ENCODE measurements at places on chromosomes 11 and 22.

GRCh38 chr11:17161515-17161914 is 46.3 kb downstream of the PIK3C2A start:
- no peak for DNase-seq

DNA sequence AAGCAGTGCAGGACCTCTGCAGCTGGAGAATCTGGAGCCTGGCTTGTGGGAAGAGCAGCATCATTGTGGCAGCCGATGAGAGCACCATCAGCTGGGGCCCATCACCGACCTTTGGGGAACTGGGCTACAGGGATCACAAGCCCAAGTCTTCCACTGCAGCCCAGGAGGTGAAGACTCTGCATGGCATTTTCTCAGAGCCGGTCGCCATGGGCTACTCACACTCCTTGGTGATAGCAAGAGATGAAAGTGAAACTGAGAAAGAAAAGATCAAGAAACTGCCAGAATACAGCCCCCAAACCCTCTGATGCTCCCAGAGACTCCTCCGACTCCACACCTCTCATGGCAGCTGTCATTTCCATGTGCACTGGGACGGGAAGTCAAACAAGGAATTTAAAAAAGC is 35.6 kb downstream of the ASRGL1 start:
- DNase-seq: no peak

- DNase-seq: no peak
Measured at GRCh38 chr11:104332110-104332509, 168.2 kb upstream of the PDGFD start.

DNA sequence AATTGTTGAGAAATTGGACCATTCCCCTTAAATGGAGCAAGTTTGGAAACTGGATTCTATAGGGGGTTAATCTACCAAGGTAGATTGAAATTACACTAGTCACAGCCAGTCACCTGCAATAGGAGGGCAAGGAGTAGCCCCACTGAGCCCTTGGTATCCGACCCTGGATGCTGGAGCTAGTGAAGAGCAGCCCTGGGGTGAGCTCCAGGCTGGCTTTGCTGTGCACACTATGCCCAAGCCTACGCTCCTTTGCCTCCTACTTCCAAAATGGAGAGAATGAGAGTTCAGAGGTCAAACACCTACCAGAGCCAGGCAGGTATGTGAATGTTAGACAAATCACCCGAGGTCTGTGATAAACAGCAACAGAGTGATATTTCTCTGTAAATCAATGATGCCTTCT is 23.7 kb downstream of the SNU13 start:
- no peak for DNase-seq

DNA sequence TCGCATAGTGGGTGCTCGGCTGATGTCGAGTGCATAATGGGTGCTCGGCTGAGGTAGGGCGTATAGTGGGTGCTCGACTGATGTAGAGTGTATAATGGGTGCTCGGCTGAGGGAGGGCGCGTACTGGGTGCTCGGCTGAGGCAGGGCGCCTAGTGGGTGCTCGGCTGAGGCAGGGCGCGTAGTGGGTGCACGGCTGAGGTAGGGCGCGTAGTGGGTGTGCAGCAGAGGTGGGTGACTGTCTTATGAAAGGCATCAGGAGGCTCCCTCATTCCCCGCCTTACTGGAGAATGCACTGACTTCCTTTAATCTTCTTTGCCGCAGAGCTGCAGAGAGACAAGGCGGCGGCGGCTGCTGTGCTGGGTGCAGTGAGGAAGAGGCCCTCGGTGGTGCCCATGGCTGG is 33.8 kb downstream of the ARHGAP8 start:
- DNase-seq: no peak

GRCh38 chr11:77724636-77725035 is 87.0 kb upstream of the CLNS1A start:
- no peak for DNase-seq

GRCh38 chr11:58493676-58494075 is 14.2 kb downstream of the OR5B21 start:
- DNase-seq: peak; percentile 16

- DNase-seq: no peak
Measured at GRCh38 chr11:79189601-79190000, 251.2 kb downstream of the TENM4 start.

GRCh38 chr11:62340269-62340901 is 3.1 kb downstream of the ASRGL1 start:
- peak; percentile 15 for DNase-seq

GRCh38 chr11:86251345-86251744 is 6.8 kb downstream of the EED start:
- DNase-seq: no peak

GRCh38 chr22:37546437-37547250 is 13.6 kb upstream of the CDC42EP1 start:
- DNase-seq: peak; percentile 78

- no peak for DNase-seq
Measured at GRCh38 chr11:72405009-72405408, 29.3 kb downstream of the CLPB start.

GRCh38 chr11:134599299-134599771 is 187.3 kb upstream of the B3GAT1 start:
- DNase-seq: no peak

GRCh38 chr11:1750840-1751530 is 590 bp upstream of the IFITM10 start:
- DNase-seq: no peak

DNA sequence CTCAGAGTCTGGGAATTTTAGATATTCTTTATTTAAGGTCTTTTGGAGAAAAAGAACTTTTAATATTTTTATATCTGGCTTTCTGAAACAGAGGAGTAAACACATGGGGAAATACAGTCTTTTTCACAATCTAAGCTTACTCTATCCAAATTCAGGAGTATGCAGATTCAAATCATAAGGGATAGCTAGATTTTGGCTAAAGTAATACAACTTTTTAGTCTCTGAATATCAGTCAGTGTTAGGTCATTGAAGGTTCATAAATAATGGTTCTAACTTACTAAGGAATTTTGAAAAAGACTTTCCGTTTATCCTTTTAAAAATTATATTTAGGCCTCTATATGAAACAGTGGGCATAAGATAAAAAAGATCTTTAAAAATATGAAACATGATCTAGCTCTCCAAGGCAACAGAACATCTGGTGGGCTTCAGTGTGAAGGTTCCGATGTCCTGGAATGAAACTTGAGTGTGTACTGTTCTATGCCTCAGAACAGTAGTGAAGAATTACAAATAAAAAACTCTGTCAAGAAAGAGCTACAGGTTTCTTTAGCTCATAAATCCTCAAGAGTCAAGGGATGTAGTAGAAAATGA is 165.2 kb upstream of the PDGFD start:
- DNase-seq: no peak

DNA sequence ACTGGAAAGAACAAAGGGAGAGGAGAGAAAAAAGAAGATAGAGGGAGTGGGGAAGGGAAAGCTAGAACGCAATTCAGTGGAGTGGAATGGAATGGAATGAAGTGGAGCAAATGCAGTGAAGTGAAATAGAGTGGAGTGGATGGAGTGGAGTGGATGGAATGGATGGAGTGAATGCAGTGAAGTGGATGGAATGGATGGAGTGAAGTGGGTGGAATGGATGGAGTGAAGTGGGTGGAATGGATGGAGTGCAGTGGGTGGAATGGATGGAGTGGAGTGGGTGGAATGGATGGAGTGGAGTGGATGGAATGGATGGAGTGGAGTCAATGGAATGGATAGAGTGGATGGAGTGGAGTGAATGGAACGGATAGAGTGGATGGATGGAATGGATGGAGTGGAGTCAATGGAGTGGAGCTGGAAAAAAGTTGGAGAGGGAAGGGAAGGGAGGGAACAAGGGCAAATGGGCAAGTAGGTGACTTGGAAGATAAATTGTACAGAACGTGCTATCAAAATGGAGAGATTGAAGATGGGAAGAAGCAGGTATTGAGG is 13.9 kb downstream of the IFITM10 start:
- no peak for DNase-seq

DNA sequence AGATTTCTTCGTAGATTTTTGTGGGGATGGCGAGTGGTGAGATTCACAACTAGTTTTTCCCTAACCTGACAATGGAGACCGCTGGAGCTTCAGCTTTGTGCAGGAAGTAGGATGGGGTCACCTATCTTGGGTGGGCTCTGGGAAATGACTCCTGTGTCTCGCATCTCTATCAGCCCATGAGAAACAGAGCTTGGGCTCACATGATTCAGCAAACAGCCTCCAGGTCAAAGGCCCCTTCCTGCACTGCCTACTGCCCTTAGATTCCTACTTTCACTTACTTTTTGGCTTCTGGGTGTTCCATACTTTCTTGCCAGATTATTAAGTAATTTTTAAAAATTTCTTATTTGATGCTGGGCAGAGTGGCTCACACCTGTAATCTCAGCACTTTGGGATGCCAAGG is 26.3 kb downstream of the C11orf96 start:
- DNase-seq: no peak

DNA sequence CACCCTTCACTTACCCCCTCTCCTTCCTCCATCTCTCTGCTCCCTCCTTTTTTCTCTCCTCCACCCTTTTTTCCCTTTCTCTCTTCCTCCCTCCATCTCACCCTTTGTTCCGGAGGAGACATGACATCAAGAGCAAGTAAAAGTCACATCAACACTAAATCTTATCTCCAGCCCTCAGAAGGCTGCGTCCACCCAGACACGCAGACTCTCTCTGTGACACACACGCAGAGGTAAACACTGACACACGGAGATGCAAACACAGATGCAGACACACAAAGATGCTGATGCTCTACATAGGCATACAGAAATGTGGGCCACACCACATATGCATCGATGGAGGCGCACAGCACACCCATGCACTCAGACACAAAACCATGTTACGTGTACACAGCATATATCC is 27.0 kb downstream of the NRXN2 start:
- DNase-seq: no peak

GRCh38 chr11:124639186-124639585 is 16.5 kb downstream of the TBRG1 start:
- no peak for DNase-seq

DNA sequence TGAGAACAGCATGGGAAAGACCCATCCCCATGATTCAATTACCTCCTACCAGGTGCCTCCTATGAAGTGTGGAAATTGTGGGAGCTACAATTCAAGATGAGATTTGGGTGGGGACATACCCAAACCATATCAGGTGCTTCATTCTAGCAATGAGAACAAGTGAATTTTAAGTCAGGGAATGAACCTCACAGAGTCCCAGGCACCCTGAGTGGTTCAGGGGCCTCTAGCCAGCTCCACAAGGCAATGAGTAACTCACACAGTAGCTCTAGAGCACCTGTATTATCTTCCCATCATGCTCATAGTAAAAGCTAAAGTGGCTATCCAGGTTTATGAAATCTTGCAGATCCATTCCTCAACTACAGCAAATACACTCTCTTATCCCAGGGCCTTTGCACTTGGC is 13.1 kb upstream of the ACCSL start:
- DNase-seq: no peak

GRCh38 chr22:43185860-43186261 is 1.1 kb downstream of the TTLL12 start:
- DNase-seq: peak; percentile 66

- no peak for DNase-seq
Measured at GRCh38 chr22:50222508-50222907, 21.7 kb downstream of the SELENOO start.

GRCh38 chr11:116729501-116730240 is 43.1 kb downstream of the BUD13 start:
- no peak for DNase-seq

GRCh38 chr22:46156031-46156430 is 5.7 kb downstream of the PPARA start:
- DNase-seq: no peak

DNA sequence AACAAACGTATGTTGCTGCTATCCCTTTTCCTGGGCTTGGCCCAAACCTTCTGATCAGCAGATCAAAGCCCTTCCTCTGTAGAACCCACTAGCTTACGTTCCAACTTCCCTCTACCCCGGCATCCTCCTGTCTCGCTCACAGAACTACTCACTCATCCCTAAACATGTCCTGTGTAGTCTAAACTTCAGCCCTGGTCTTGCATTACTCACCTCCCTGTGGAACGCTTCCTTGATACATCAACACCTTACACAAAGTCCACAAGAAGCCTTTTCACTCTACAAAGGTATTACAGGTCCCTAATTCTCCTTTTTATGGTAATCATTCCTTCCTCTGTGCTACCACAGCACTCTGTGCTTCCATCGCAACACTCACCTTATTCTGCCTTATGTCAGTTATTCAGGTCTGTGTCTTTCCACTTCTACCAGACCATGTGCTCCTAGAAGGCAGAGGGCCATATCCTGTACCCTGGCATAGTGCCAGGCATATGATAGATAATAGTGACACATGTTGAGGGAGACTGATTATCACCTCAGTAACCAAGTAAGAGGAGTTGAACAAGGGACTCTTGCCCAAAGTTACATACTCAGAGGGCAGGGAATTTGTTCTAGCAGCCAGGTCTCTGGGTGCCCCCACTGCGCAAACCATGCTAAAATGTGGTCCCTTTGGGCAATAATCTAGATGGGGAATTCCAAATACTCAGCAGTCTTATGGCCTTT is 41.6 kb downstream of the USP35 start:
- no peak for DNase-seq

- DNase-seq: no peak
Measured at GRCh38 chr22:50041361-50042065, 16.6 kb downstream of the TTLL8 start.

- no peak for DNase-seq
Measured at GRCh38 chr11:60864856-60865513, 2.4 kb upstream of the ZP1 start.

DNA sequence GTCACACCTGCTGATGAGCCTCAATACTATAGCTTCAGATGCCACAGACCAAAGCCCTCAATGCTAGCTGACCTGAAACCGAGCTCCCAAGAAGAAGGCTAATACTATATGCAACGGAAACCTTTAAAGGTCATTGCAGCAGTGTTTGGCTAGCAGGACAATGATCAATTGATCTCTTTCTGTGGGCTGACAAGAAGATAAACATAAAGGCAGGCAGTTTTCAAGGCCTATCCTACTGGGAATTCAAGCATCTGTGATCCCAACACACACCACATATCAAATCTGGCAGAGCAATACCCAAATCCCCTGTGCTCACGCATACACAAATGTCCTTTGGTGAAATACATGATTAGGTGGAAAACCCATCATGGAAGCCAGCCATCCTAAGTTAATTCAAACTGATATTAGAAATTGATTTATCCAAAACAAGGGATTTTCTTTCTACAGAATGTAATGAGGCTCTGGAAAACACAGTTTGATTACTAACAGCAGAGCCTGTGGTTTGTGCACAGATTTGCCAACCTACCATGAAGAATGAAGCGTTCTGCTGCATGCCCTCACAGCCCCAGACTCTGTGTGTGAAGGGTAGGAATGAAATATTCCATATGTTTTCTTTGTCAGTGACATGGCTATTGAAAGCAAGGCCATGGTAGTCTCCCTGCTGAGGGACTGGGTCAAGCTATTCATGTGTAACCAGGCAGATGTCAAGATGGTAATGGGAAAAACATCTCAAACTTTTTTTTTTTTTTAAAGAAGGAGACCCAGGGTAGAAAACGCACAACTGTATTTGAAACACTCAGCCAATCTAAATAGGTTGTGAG is 12.2 kb downstream of the LGR4 start:
- DNase-seq: no peak

Data from foreskin fibroblast (primary cell).